ENCODE measurements at places on chromosomes 1 and 21. TPM values are rescaled to one million over a fixed set of nuclear protein-coding genes. Genes with fewer than 3 reads are reported as not detected.

Gene NPR1
- 21.2 TPM for total RNA-seq

Gene AK2
- 143 TPM for total RNA-seq

Gene LCE2B
- not detected for total RNA-seq

Gene TEX38
- total RNA-seq: not detected

Gene HSD3B1
- total RNA-seq: not detected

Gene UBL4B
- total RNA-seq: not detected

Gene NTMT2
- total RNA-seq: 3.5 TPM

Gene PADI3
- not detected for total RNA-seq

Gene PDE9A
- 2.1 TPM for total RNA-seq

Gene MFAP2
- 6.2 TPM for total RNA-seq

Gene BRINP2
- 0.20 TPM for total RNA-seq

Gene TDRD10
- total RNA-seq: 3.3 TPM

Gene C4BPA
- not detected for total RNA-seq

Gene SV2A
- 1.5 TPM for total RNA-seq

Gene SLC1A7
- total RNA-seq: 0.72 TPM

Gene SPRR2F
- total RNA-seq: not detected

Gene HP1BP3
- 134 TPM for total RNA-seq

Gene TTC34
- 1.5 TPM for total RNA-seq

Gene SLC2A5
- 2.9 TPM for total RNA-seq

Gene DMBX1
- not detected for total RNA-seq

Gene HES2
- total RNA-seq: not detected

Gene AVPR1B
- not detected for total RNA-seq

Gene BSND
- total RNA-seq: not detected

Gene FHAD1
- total RNA-seq: 0.06 TPM

Gene KRTAP6-2
- not detected for total RNA-seq
